Activated CD8-positive, alpha-beta T cell treated with anti-CD3 and anti-CD28 coated beads for 36 hours (primary cell): ENCODE measurements at places on chromosomes 2 and 18.

GRCh38 chr2:128612628-128613027 is 294.0 kb upstream of the HS6ST1 start:
- no peak for DNase-seq

GRCh38 chr18:5817816-5818215 is 77.5 kb downstream of the TMEM200C start:
- no peak for DNase-seq

DNA sequence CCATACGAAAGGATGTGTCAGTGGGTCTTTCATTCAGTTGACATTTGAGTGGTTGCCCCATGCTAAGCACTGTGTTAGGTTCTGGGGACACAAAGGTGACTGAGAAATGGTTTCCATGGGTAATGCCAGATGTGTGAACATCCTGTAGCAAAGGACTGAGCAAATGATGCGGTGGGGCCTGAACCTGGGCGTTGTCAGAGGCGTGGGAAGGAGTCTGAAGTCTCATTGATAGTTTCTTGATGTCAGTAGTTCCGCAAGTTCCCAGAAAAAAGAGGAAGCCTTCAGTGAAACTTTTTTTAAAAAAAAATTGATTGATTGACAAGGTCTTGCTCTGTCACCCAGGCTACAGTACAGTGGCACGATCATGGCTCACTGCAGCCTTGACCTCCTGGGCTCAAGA is 56.9 kb downstream of the LIMS1 start:
- DNase-seq = peak; percentile 67

GRCh38 chr2:9538000-9538507 is 17.6 kb downstream of the ADAM17 start:
- DNase-seq = no peak

DNA sequence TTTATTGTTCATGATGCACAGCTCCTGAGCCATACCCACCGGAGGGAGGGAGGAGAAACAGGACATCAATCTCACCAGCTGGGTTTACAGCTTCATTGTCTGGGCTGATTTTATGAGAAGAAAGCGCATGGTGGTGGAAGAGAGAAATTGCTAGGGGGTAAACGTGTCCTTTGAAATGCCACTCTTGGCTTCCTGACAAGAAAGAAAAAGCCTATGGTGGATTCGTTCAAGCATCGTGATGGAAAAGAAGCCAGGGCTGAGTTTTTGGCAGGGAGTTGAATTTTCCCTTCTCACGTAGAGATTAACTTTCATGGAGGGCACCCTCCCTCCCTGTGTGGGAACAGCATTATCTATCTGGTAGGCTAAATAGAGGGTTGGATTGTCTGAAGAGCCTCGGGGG is 502.0 kb downstream of the SLC4A3 start:
- no peak for DNase-seq

DNA sequence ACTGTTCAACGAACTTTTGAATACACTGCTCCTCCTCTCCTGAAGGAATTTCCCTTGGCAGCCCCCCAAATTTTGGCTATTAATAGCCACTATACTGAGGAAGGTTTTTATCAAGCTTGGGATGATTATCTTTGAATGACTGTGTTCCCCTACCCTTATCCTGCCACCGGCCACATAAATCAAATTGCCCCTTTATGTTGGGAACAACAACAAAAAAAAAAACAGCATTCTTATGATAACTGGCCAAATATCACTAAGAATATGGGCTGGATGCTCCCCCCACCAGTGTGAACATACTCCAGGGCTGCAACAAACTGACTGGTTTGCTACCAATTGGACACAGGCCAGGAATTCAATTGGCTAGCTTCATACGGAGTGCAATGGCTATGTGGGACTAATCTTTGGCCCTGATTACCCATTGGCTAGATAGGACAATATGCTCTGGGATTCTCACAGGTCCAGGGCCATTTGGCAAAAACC is 20.6 kb downstream of the DUSP11 start:
- no peak for DNase-seq

GRCh38 chr2:105777506-105778055 is 32.9 kb downstream of the NCK2 start:
- DNase-seq = no peak
